Daoy (cell line): ENCODE measurements at places on chromosomes 1 and 21.

DNA sequence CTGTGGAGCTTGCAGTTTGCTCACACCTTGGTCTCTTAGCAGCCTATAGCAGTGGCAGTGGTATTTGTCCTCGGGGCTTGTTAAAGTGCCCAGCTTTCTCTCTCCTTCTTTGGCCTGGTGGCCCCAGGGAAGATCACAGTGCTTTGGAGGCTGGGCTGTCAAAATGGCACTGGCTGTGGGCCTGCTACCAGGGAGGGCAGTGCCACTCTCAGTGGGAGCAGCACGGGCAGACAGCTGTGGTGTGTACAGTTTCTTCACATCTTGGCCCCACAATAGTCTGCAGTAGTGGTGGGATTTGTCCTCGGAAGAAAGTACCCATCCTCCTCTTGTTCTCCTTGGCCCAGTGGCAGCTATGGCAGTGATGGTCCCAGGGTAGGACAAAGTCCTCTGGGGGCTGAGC, 164.4 kb upstream of the GORAB start:
- no peak for DNase-seq

- peak; percentile 53 for DNase-seq
Measured at GRCh38 chr21:32726839-32727686, 750 bp downstream of the SYNJ1 start.

GRCh38 chr1:152870831-152871730, 7.0 kb upstream of the SMCP start:
- DNase-seq: peak; percentile 55

DNA sequence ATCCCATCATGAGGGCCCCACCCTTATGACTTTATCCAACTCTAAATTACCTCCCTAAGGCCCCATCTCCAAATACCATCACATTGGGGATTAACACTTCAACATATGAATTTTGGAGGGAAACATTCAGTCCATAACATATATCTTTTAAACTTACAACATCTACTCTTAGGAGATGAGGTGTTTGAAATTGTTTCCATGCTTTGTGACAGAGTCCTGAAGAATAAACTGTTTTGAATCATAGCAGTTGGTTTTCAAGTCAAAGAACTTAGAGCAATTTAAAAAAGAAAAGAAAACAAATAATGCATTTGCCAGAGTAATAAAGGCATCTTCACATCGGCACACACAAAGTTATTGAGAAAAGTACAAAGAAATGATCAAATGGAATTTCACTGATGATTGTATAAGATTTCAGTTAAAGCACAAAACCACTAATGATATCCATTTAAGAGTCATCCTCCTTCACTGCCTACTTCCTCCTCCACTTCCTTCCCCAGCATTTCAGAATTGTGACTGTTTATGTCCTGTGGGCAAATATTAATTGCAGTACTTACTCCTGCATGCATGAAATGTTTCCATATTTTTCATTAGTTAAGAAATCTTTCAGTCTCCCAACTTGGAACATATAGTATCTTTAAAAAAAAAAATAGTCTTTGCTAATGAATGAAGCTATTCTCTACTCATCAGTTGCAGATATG, 202.0 kb downstream of the LRRC40 start:
- no peak for DNase-seq

GRCh38 chr21:26085127-26085526, 85.4 kb downstream of the APP start:
- no peak for DNase-seq

DNA sequence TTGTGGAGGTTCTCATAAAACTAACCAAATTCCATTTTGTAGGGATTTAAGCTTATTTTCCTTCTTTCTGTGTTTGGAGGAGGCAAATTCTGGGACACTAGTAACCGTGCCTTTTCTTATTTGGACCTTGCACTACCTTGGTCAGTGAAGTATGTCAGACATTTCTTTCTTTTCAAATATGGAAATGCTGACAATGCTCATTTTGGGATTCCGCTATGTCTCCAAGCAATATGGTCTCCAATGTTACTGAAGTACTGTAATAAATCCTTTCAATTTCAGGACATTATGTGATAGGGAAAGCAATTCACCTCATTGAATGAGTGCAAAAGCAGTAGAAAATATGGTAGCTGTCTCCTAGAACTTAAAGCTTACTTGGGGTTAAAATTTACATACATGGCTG, 372.3 kb downstream of the HLX start:
- DNase-seq: no peak

DNA sequence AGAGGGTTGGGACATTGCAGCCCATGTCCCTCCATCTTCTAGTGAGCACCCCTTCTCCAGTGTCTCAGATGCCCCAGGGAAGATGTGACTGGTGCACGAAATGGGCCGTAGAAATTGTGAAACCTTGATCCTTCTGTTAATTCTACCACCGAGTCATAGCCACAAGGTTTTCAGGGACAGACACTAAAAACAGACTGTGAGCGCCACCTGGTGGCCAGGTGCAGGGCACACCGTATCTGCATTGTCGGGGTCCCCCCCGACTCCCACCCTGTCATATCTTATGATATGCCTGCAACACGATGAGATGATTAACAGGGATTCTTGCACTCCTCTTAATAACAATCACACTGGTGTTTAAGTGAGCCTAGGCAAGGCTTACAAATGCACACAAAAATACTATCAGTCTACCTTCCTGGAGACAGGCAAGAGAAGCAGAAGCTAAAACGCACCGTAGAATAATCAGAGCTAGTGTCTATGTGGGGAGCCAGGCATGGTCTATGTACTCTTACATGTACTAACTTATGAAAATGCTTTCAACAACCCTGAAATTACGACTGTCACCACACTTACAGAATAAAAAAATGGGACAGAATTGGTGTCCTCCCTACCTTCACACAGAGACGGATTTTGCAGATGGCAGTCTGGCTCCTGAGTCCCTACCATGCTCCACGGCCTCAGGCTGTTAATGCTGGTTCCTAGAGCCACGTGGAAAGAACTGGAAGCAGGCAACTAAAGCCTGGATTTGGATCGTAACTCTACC, 57.9 kb downstream of the FHAD1 start:
- DNase-seq: peak; percentile 57

- peak; percentile 79 for DNase-seq
Measured at GRCh38 chr1:46508757-46509156, 19.1 kb downstream of the DMBX1 start.

GRCh38 chr21:43585924-43586413, 73.3 kb downstream of the HSF2BP start:
- DNase-seq: peak; percentile 98

- DNase-seq: peak; percentile 62
Measured at GRCh38 chr21:36125512-36126207, 9.2 kb upstream of the CBR3 start.

- DNase-seq: no peak
Measured at GRCh38 chr1:177848577-177848976, 121.3 kb downstream of the SEC16B start.

DNA sequence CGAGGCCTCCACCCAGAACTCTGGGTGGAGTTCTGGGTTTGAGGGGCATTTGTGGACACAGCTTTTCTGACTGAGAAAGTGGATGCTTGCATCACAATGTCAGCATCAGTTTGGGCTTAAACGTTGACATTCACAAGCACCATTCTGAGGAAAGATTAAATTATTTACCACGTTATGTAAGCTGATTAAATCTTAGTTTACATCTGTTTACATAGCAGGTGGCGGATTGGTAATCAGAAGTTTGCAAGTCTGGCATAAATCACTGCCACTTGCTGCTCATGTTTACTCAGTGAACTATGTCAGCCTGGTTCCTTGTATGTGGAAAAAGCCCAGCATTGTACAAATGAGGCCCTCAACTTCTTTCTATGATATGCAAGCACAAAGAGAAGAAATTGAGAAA, 310.1 kb downstream of the PAPPA2 start:
- no peak for DNase-seq

- DNase-seq: no peak
Measured at GRCh38 chr1:160904783-160905616, 20.0 kb upstream of the ITLN1 start.

DNA sequence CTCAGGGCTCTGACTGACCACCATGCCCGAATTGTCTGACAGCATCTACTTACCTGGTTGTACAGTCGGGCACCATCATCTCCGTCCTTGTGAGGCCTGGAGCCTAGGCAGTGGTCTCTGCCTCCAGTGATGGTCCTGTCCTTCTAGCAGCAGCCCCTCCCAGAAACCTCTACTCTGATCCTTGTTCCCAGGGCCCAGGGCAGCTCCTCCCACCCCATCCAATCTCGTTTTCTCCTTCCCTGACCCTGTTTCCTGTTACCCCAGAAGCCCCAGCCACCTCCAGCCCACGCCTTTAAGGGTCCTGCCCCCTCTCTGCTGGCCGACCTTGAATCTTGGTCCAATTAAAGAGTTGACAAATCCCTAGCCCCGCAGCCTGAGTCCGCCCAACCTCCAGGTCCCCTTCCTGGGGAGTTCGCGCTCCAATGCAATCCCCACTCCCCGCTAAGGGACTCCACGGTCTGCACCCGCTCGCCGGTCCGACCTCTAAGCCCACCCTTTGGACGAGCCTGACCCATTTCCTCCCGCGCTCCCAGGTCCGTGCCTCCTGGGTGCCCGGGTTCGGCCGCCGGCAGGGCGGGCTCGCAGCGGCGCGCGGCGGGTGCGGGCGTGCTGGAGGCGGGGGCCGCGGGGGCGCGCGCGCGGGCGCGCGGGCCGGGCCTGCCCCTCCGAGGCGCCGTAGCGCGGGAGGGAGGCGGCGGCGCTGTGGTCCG, at the start of gene B4GALT2:
B4GALT2 (plus strand) TSS at position 660 of the 710 bp plus-strand sequence. CDS start 1,951 bp downstream, outside the sequence.
- peak; percentile 68 for DNase-seq

GRCh38 chr1:55750628-55750995, 535.4 kb upstream of the USP24 start:
- no peak for DNase-seq

DNA sequence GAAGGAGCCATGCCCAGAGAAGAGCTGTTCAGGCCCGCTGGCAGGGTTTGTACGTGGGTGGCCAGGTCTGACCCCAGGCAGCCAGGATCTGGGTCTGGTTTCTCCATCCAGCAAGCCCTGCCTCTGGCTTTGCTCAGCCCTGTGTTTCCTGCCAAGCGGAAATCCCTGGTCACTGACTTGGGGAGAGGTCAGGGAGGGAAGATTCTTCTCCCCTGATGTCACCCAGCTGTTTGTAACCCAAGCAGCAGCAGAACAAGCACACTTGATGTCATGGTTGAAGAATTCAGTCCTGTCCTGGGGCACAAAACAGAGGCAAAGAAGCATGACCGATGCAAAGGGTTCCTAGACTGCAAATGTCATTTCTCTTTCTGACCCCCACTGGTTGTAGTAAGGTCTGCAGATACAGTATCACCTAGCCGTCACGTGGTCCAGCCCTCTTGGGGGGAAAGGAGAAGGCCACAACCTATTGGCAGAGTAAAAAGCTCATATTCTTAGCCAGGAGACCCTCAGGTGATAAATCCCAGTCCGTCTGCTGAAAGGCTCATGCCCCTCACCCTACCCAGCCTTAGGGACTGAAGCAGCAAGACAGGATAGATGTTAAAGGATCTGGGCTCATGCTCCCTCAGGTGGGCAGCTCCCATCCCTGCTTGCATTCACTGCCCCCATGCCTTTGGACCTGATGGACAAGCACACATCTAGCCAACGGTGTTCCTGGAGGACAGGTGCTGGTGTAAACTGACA, 120.9 kb downstream of the SYT2 start:
- DNase-seq: peak; percentile 99

GRCh38 chr1:42334240-42335049, 590 bp downstream of the FOXJ3 start:
- peak; percentile 78 for DNase-seq

GRCh38 chr1:195045072-195045471, 1563.2 kb downstream of the KCNT2 start:
- no peak for DNase-seq

- peak; percentile 79 for DNase-seq
Measured at GRCh38 chr1:157963713-157964112, 29.7 kb upstream of the KIRREL1 start.

GRCh38 chr21:33712022-33712803, 69.9 kb downstream of the ITSN1 start:
- DNase-seq: no peak

GRCh38 chr1:185442050-185442449, 125.0 kb upstream of the IVNS1ABP start:
- DNase-seq: no peak

GRCh38 chr1:29934255-29934772, 698.0 kb downstream of the PTPRU start:
- DNase-seq: peak; percentile 32

- DNase-seq: peak; percentile 6
Measured at GRCh38 chr1:75233302-75233929, 99.2 kb downstream of the LHX8 start.

GRCh38 chr1:76023669-76024435, 50.7 kb upstream of the ST6GALNAC3 start:
- peak; percentile 45 for DNase-seq
